8988T (cell line): ENCODE measurements at places on chromosomes 5 and 9.

DNA sequence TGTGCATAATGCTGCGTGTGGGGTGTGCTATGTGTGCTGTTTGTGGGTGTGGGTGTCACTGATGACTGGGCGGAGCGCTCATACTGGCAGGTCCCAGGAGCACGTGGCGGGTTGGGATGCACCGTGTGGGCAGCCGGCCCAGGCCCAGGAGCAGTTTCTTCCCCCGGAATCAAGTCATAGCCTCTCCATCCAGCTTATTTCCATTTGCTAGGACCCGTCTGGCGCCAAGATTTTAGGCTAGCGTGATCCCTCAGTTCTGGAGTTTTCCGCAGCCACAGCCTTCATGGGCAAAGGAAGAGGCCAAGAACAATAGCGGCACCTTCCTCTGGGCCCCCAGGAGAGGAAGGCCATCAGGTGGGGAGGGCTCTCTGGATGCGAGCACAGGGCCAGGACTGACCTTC is 43.3 kb upstream of the NEURL1B start:
- no peak for DNase-seq

GRCh38 chr5:1050423-1051365 is 42.1 kb downstream of the NKD2 start:
- no peak for DNase-seq

- no peak for DNase-seq
Observed at GRCh38 chr5:1190837-1191239, 10.6 kb upstream of the SLC6A19 start.

DNA sequence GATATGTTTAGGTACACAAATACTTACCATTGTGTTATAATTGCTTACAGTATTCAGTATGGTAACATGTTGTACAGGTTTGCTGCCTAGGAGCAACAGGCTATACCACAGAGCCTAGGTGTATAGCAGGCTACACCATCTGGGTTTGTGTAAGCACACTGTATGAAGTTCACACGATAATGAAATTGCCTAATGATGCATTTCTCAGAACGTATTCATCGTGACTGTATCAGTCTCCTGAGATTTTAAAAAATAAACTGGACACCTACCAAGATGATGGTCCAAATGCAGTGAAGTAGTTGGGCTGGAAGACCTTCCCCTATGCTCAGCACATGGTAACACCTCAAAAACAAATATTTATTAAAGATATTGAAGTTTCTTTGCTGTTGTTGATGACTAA is 103.3 kb upstream of the NFIB start:
- no peak for DNase-seq

- DNase-seq, result no peak
Observed at GRCh38 chr9:136669791-136670464, 7.2 kb downstream of the EGFL7 start.

DNA sequence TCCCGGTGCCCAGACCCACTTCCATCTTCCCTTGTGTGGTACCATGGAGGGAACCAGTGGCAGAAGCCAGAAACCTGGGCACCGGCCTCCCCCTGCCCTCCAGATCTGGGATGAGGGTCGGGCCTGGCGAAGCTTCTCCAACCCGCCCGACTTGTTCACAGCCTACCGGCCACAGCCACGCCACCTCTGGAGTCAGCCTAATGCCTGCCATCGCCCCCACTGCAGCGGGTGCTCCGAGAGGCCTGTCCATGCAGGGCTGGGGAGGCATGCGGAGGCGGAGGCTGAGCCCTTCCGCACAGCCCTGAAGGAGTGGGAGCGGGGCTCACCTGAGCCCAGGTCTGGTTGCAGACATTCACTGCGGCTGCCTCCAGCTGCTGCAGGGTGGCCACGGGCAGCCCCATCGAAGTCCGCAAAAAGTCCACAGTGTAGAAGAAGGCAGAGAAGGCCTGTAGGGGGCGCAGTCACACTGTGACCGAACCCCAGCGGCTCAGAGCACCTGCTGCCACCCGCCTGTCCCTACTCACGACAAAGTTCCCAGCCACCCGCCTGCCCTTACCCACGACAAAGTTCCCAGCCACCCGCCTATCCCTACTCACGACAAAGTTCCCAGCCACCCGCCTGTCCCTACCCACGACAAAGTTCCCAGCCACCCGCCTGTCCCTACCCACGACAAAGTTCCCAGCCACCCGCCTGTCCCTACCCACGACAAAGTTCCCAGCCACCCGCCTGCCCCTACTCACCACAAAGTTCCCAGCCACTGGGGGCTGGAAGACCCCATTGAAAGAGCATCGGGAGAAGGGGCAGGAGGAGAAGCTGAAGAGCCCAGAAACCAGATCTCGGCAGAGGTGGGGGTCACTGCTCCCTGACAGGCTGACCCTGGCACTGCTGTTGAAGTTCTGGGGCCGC is 3.8 kb upstream of the NPDC1 start:
- peak; percentile 94 for DNase-seq

DNA sequence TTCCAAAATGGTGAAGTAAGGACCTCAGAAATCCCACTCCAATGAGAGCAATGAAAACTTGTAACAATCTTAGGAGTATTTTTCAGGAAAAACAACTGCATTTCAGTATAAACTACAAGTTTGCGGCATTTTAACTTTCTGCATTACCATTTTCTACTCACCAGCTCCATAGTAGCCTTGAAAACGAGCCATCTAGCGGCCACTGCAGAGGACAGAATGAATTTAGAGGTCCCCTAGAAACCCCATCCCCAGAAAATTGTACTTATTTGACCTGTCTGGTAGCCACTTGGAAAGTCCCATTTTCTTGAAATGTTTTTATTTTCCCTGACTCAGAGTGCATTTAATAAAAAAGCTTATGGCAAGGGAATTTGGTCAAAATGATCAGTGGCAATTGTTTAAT is 205.4 kb upstream of the ITGA1 start:
- no peak for DNase-seq

DNA sequence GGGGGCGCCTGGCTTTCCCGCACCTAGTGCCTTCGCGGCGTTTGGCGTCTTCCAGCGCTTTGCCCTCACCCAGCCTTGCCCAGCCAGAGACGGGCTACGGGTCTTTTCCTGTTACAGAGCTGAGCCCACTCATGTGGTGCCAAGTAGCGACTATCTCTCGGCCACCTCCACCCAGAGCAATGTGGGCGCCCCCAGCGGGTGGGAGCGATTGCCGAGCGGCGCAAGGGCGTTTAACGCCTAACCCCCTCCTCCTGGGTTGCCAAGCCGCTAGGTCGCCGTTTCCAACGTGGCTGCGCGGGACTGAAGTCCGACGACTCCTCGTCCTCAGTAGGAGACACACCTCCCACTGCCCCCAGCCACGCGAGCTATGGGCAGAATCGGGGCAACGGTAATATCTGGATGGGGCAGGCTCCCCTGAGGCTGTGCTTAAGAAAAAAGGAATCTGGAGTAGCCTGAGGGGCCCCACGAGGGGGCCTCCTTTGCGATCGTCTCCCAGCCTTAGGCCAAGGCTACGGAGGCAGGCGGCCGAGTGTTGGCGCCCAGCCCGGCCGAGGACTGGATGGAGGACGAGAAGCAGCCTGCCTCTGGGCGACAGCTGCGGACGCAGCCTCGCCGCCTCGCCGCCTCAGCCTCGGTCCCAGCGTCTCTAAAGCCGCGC is 5.8 kb downstream of the TLX3 start:
- DNase-seq, result no peak

DNA sequence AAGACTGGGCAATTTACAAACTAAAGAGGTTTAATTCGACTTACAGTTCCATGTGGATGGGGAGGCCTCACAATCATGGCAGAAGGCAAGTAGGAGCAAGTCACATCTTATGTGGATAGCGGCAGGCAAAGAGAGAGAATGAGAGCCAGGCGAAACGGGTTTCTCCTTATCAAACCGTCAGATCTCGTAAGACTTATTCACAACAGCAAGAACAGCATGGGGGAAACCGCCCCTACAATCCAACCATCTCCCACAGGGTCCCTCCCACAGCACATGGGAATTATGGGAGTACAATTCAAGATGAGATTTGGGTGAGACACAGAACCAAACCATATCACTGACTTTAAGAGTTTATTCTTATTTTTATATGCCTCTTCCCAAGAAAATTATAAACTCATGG is 60.3 kb downstream of the RFK start:
- DNase-seq, result no peak

- DNase-seq, result no peak
Observed at GRCh38 chr5:50691399-50692016, 25.1 kb downstream of the PARP8 start.

DNA sequence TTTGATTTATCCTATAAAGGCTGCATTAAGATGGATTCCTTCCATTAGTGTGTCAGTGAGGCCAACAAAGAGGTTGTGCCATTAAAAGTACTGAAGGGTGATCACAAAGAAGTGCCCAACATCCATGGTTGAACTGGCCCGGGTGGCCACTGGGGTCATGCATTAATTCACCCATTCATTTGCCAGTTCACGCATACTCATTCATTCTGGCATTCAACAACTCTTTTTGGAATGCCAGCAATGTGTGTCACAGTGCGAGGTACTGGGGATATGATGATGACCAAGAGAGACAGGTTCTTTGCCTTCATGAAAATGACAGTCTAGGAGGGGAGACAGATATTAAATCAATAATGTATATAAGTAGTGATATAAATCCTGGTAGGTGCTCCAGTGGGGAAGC is 93.2 kb downstream of the PTTG1 start:
- DNase-seq, result no peak

DNA sequence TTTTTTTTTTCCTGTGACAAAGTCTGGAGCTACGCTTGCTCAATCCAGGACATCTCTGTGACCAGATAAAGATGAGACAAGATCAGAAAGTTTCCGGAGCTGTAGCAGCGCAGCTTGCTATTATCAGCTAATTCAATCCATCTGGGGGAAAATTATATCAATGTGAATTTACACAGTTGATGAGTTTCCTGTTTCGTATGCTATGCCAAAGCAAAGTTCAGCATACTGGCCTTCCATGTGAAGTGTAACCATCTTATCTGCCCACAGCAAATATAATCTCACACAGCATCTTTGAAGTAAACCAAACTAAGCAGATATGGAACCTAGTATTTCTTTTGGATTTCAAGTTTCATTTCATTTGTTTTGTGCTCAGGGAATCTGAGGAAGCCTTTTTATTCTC is 1767.7 kb downstream of the EFNA5 start:
- DNase-seq, result no peak

DNA sequence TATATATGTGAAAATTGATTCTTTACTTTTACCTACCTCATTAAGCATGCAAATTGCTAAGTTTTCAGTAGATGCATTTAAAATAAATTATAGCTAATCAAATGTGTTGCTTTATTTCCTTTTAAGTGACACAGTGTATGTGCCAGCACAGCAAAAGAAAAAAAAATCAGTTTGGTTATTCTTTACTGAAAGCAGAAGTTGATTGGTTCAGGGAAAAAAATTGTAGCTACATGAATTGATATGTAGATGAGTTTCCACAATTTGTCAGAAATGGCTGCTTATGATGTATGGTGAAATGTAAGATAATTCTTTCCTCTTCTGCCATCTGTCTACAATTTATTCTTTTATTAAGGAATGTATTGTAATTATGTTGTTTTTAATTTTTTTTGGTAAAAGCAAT is 57.8 kb downstream of the PARP8 start:
- DNase-seq, result no peak

DNA sequence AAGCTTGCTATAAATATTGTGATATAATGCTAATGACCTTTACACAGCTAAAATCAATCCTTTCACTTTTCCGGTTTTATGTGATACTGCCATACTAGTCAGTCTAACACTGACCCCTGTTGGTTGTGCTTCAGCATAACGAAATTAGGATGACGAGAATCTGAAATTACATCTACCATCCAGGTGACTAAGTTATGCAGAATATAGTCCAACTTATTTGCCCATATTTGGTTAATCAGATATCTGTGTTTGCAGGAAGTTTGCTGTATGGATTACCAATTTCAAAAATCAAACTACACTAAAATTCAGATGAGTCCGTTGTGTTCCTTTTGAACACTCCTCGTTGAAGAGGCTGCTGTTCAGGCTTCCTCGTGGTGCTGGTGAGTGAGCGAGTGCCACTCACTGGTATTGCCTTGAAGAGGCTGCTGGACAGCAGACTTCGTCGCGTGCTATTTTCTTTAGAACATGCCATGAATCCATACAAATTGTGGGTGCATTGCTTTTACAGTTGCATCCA is 32.5 kb downstream of the TENT4A start:
- DNase-seq, result no peak

DNA sequence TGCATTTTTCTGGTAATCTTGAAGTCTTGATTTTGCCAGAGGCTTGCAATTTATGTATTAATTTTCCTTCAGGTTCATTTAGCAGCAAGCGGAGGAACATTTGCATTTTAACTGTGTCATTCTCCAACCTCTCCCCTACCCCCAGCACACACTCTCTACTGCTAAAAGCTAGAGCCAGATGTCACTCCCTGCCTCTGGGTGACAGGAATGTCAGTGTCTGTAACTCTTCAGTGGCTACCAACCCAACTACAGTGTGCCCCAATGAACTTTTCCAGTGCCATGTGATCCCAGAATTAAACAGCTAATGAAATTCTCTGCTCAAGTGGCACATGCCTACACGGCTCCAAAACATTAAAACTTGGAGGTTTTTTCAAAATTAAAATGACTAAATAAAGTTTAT is 260.3 kb downstream of the GOLPH3 start:
- no peak for DNase-seq

DNA sequence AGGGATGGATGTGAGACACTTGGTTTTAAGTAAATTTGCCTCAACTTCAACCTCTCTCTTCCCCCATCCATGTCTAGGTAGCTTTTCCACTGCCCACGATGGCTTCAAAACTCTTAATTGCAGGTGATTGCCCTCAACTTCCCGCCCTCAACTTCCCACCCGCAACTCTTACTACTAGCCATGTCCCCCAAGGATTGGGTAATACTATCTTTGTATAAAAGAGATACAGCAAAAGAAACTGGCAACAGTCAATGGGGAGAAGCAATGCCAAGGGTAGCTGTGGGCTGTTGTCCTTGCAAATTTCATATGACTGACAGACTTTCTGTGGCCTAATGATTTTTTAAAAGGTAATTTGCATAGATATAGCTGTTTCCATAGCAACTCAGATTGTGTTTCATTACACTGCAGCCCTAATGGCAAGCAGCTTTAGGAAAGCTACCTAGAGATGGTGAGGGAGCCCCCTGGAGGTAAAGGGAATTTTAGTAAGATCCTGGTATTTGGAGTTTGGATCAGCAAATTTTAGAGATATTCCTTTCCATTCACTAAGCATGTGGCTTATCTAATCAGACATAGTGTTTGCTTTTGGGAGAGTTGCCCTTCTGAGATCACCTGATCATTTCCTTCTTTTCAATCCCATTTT is 421.5 kb upstream of the DAP start:
- DNase-seq, result no peak

GRCh38 chr5:157476702-157477408 is 16.8 kb downstream of the NIPAL4 start:
- peak; percentile 59 for DNase-seq

DNA sequence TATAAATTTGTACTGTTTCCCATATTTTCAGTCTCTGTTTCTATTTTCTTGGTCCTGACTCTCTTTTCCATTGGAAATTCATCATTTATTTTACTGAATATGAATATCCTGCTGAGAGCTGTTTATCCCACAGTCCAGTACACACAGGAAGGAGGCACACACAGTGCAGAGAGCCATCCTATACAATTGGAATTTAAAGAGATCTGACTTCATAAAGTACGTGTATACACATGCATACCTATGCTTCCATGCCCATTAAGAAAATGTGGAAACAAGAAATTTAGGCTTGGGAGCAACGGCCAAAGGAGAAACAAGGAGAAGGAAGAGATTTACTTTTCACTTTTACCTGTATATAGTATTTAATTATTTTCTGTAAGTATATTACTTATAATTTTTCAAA is 99.2 kb downstream of the NFIB start:
- DNase-seq, result no peak
